Activated CD8-positive, alpha-beta memory T cell treated with anti-CD3 and anti-CD28 coated beads for 4 hours (primary cell): ENCODE measurements at places on chromosomes 4 and X.

DNA sequence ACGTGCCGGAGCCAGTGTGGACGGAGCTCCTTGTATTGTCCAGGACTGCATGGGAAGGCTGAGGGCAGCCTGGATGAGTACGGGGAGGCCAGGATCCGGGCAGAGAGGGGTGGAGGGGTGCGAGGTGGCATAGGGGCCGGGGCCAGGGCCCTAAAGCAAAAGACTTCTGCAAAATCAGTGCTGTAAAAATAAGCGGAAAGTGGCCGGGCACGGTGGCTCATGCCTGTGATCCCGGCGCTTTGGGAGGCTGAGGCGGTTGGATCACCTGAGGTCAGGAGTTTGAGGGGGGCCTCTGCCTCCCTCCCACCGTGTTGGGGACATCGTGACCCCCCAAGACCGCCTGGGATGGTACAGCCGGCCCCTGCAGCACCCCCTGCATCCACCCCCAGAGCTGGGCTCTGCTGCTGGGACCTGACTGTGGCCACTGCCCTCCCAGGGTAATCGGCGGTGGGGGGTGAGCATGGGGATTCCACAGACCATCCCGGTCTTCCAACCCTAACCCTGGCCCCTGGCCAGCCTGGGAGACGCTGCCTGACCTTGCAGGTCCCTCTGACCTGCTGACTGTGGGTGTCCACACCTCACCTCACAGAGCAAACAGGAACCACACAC is 23.4 kb upstream of the PLCXD1 start:
- DNase-seq: no peak

- DNase-seq: no peak
Measured at GRCh38 chrX:16124201-16124600, 836 bp downstream of the GRPR start.

- no peak for DNase-seq
Measured at GRCh38 chr4:169460081-169460480, 152.3 kb downstream of the NEK1 start.

DNA sequence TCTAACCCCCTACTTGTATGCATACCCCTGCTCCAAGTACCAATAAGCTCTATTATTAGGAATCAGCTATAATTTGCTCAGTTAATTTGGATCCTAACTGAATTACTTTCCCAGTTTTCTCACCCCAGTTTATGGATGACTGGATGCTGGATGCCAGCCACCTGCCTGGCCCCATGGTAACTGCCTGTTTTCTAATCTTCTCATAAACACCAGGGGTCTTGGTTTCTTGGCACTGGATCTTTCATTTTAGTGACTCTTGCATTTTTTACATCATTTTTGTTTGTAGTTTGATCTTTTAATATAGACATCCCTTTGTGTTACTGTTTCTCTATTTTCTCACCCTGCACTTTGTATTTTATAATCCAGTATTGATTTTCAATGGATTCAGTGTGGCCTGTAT is 246.8 kb downstream of the ADGRL3 start:
- no peak for DNase-seq

DNA sequence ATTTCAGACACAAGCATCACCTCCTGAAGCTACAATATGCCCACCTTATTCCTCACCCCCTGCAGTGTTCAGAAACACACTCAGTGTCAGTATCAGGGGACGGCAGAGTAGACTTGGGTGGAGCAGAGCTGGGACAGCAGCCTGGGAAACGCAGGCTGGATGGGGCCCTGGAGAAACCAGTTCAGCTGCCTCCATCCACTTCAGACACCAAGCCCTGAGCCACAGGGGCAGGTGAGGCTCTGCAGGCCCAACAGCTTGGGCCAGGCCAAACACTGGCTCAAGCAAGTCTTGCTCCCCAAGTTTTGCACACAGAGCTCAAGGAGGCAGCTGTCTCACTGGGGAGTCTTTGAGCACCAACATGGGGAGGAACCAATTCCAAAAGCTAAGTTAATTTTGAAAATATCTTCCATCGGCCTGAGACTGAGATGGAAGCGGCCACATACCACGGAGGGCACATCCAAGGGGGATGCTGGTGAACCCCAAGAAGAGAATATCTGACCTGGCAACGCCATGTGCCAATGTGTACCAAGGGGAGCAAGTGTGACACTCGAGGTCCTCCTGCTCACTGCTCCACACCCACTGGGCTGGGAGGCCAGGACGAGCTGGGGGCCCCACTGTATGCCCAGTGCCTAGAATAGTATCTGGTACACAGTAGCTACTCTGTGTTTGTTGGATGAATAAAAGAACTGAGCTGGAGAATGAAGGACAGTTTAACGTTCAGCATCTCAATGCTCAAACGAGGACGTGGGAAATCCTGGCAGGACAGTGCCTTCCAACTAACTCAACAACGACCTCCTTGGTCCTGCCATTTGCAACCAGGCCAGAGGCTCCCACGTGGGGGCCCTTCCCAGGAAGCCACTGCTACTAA is 45.6 kb downstream of the PPP2R2C start:
- no peak for DNase-seq

DNA sequence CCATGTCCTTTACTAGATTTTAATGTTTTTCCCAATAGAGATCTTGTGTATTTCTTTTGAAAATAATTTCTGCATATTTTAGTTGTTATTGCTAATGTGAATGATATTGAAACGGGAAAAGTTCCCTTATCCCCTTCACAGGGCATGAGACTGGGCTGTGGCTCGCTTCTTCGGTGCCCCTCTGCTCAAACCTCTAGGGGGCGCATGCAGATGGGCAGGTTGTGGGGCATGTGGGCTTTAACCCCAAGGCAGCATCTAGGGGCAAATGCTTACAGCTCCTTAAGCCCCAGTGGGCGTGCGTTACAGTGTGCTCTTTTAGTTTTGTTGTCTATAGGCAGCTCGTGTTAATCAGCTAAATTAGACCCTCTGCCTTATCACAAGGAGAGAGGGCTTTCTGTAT is 194.7 kb downstream of the OPHN1 start:
- DNase-seq: no peak

DNA sequence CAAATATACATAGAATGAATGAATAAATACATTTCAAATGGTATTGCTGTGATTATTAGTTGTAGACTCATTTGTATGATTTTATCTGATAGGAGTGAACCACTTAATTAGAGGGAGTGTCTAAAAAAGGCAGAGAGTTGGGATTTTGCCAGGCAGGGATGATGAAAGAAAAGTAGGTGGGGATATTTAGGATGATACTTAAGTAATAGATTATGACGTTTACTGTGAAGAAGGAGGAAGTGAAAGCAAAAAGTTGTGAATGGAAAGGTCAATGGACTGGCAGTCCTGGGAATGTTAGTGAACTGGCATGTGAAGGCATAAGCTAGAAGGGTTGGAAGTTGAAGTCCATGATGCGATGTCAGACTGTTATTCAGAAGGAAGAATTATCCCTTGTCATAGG is 917.1 kb downstream of the RAPGEF2 start:
- no peak for DNase-seq

DNA sequence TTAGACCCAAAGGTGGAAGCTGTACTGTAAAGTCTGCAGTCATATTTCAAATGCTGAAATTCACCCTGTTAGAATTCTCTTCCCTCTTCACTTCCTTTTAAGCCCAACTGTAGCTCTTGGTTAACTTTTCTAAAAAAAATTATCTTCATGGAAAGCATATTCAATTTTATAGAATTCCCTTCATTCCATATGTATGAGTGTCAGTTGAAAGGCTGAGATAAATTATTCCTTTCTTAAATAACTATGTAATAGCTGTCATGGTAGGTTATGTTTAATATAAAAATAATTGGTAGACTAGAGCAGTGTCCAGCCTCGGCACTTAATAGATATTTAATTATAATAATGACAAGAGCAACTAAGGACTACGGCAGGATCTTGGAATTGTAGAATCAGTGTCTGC is 16.8 kb upstream of the ARSH start:
- no peak for DNase-seq

GRCh38 chr4:2219233-2219760 is 22.6 kb downstream of the HAUS3 start:
- no peak for DNase-seq

GRCh38 chr4:109206620-109207019 is 95.8 kb downstream of the COL25A1 start:
- no peak for DNase-seq

GRCh38 chr4:128810331-128810870 is 901 bp downstream of the JADE1 start:
- no peak for DNase-seq

DNA sequence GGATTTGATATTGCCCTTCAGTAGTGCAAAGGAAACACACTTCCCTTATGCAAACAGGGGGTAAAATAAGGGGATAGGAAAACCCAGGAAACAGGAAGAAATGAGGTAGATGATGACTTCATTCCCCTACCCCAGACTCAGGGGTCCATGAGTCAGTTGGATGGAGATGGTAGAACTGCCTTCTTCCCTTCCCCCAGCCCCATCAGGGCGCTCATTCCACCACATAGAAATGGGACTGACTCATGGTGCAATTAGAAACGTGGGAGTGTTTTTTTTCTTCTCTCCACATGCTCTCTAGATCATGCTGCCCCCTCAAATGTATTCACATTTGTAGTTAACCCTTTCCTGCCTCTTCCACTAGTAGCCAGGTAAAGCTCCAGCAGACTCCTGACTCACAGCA is 23.1 kb upstream of the ARMCX2 start:
- no peak for DNase-seq
